NCI-H1105 (cell line): ENCODE measurements at places on chromosomes 6 and 20.
A peak's percentile ranks its signal among the peaks of the same experiment; 100 is the strongest.

DNA sequence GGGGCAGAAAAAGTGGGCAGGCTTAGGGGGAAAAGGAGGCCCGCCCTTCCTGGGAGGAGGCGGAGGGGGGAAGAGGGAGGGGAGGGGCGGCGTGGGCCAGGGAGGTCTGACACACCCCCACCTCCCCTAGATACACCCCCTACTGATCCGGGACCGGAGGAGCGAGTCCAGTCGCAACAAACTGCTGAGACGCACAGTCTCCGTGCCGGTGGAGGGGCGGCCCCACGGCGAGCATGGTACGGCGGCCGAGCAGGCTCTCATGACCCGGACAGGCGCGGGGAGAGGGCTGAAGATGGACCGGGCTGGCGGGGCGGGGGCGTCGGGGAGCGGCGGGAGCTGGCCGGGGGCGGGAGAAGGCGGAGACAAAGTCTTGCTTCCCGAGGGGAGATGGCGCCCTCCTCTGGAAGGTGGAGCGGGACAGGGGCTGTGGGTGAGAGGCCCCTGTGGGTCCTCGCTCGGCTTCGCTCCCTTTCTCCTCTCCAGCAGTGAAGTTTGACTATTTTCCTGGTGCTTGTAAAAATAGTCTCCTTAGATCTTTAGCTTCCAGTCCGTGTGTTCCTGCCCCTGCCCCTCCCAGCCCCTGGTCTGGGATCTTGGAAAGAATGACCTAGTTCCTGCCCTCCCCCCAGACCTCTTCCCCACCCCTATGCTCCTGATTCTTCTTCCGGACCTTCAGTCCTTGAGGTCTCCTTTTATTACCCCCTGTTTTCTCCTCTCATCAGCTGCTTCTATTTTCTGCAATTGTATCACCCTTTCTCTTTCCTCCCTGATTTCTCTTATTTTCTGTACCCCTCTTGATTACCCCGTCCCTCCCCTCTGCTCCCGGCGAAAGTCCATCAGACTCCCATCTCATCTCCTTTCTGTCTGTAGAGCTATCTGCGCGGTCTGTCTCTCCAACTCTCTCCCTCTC, 6.1 kb downstream of the SYNGAP1 start:
- peak; percentile 78 for DNase-seq

GRCh38 chr20:57596998-57597939, 23.0 kb downstream of the ZBP1 start:
- DNase-seq: peak; percentile 30

DNA sequence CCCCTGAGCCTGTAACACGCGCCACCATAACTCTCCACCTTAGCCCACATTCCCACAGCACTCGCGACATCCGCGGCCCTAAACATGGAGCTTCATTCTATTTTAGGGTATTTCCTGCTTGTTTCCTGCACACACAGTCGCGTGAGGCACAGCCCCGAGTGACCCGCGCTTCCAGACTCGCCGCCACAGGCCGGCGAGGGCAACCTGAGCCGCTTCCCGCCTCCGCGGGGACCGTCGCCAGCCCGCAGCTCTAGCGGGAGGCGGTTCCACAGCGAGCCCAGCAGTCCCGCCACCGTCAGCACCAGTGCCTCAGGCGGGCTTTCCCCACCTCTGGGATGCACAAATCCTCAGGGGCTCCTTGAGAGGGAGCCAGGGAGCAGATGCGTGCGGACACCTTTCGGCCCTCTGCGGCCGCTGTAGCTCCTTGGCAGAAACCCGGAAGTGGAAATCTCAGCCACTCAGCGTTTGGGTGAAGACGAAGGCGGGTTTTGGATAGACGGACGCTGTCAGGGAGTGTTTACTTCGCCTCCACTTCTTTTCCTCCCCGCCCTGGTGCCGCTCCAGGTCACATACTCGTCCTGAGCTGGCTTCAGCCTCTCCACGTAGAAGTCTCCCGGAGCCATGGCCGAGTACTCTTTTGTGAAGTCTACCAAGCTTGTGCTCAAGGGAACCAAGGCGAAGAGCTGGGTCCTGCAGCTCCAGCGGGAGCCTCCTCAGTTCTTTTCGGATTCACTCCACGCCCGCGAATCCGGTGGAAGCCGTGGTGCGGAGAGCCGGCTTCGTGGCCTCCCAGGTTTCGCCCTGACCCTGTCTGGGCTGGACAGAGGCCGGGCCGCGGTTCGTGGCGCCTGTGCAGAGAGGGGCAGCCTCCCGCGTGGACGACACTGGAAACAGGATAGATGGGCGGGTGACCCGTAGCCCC, 2177.4 kb upstream of the DEFB115 start:
- no peak for DNase-seq

DNA sequence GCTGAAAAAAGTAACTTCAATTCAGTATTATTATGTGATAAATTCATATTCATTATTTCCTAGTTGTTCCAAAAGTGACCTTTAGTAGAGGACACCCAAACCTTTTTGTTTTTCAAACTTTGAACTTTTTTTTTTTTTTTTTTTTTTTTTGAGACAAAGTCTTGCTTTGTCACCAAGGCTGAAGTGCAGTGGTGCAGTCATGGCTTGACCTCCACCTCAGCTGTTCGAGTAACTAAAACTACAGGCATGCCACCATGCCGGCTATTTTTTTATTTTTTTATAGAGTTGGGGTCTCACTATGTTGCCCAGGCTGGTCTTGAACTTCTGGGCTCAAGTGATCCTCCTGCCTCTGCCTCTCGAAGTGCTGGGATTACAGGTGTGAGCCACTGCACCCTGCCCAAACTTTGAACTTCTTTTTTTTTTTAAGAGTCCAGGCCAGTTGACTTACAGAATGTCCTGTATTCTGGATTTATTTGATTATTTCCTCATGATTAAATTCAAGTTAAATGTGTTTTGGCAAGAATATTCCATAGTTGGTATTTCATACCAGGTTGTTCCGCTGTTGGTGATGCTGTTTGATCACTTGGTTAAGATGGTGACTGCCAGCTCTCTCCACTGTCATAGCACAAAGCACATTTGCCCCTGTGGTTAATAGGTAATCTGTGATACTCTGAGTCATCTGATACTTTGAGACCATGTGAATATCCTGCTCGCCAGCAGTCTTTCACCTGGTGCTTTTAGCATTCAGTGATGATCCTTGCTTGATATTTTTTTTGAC, 48.0 kb downstream of the VAPB start:
- no peak for DNase-seq

DNA sequence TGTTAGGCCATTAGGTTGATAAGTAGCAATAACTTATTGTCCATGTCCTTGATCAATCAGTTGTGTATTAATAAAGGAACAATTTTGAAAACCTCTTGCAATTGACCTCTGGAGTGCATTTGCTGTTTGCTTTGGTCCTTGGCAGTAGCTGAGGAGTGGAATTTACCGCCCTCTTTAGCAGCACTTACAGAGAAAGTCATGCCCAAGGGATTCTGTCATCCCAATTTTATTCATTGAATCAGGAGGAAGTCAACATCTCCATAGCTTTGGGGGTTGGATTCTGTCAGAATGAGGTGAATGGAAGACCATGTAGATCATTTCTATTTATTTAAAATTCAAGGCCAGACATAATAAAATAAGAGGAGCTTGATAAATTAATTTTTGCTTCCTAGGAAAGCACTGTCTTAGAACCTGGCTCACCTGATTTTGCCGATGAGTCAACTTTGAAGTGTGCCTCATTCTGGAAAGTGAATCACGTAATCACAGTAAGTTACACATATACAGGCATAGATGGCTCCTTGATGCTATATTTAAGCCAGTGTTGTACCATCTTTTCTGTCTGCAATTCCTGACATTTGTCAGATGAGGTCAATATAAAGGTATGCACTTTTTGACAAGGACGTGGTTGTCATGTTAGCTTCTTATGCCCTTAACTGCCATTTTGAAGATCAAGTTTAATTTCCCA, 128.7 kb upstream of the MLIP start:
- no peak for DNase-seq

- no peak for DNase-seq
Measured at GRCh38 chr6:53258076-53258773, 90.5 kb downstream of the ELOVL5 start.

DNA sequence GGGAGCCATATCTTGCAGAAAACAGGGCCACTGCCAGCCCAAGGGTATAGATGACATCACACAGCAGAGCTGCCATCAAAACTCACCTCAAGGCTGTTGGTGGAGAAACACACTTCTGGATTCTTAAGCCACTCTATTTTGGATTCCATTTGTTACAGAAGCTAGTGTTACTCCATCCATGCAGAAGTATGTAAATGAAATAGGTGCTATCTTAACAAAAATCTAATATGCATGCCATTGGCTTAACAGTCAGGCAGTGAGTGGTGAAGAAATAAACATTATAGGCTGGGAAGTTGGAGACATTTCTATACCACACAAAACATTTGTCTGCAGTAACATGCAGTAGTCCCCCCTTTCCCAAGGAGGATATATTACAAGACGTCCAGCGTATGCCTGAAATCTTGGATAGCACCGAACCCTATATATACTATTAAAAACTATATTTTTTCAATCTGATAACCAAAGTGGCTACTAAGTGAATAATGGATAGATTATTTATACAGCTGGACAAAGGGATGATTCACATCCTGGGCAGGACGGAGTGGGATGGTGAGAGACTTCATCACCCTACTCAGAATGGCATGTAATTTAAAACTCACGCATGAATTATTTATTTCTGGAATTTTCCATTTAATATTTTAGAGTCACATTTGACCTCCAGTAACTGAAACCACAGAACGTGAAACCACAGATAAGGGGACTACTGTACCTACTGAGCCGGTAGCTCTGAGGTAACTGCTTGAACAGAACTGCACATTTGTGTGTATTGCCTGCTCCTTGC, 160.0 kb upstream of the PLN start:
- DNase-seq: no peak

- DNase-seq: peak; percentile 33
Measured at GRCh38 chr6:15089569-15090144, 156.2 kb upstream of the JARID2 start.

GRCh38 chr20:11051136-11051535, 377.3 kb upstream of the JAG1 start:
- DNase-seq: no peak

- no peak for DNase-seq
Measured at GRCh38 chr6:117195728-117196127, 69.6 kb upstream of the VGLL2 start.

GRCh38 chr20:63007360-63007645, 539 bp upstream of the BHLHE23 start:
- no peak for DNase-seq

DNA sequence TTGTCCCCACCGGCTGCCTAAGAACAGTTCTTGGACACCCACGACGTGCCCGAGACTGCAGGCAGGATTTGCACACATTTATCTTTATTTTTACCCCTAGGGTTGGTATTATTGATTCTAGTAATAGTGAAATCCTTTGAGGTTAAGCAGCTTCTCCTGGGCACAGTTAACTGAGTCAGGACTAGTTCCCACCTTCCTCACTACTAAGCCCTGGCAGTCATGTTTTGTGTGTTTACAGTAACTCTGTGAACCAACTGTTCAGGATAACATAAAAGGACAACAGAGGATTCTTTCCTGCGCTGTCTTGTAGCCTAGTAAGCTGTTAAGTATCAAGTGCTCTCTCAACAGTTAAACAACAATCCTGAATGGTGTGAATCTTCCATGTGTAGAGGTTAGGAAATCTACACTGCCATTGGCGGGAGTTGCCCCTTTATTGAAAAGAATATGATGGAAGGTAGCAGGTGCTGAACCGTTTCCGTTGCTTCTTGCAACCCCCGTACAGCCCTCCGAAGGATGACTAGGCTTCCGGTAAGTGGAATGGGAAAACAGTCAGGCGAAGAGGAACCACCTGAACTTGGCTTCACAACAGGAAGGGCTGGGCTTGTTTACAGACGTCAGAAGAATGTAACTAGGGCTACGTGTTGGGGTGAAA, 979 bp upstream of the SOD2 start:
- DNase-seq: peak; percentile 50

GRCh38 chr6:113873043-113873667, 16.0 kb downstream of the MARCKS start:
- no peak for DNase-seq

- no peak for DNase-seq
Measured at GRCh38 chr20:33345342-33345741, 56.0 kb downstream of the CDK5RAP1 start.

GRCh38 chr6:156886409-156886808, 109.2 kb downstream of the ARID1B start:
- no peak for DNase-seq
